ENCODE measurements at places on chromosomes 2 and 18. TPM values are rescaled to one million over a fixed set of nuclear protein-coding genes. Genes with fewer than 3 reads are reported as not detected.

The IL36G gene
- total RNA-seq, result not detected

The SPP2 gene
- total RNA-seq, result not detected

The FEV gene
- total RNA-seq, result not detected

The HNRNPLL gene
- total RNA-seq, result 69.3 TPM

The PARD3B gene
- total RNA-seq, result 4.9 TPM

The CDH19 gene
- not detected for total RNA-seq

The KLHL30 gene
- 0.08 TPM for total RNA-seq

The TRABD2A gene
- 18.6 TPM for total RNA-seq

The STAM2 gene
- total RNA-seq, result 9.4 TPM

The EFEMP1 gene
- total RNA-seq, result 14.0 TPM

The KCNG3 gene
- total RNA-seq, result 21.3 TPM

The STEAP3 gene
- total RNA-seq, result 22.2 TPM

The ODC1 gene
- total RNA-seq, result 76.7 TPM

The KYNU gene
- 0.13 TPM for total RNA-seq

GRCh38 chr2:38462121-38462661 lies 85.1 kb upstream of the ATL2 start:
- H3K27ac ChIP-seq, result no peak overlapping the region
- H3K4me3 ChIP-seq, result no peak overlapping the region
- no peaks in the 10 kb centered on the region for H3K27me3 ChIP-seq
- no peaks in the 10 kb centered on the region for H3K36me3 ChIP-seq
- no peaks in the 10 kb centered on the region for H3K4me1 ChIP-seq
- no peak for DNase-seq

- no peak overlapping the region for H3K27ac ChIP-seq
- DNase-seq, result no peak
- H3K36me3 ChIP-seq, result peaks cover 40% of the 10 kb centered on the region
- peaks cover 2% of the 10 kb centered on the region for H3K4me1 ChIP-seq
Observed at GRCh38 chr18:47870605-47871004, 59.9 kb downstream of the SMAD2 start.

DNA sequence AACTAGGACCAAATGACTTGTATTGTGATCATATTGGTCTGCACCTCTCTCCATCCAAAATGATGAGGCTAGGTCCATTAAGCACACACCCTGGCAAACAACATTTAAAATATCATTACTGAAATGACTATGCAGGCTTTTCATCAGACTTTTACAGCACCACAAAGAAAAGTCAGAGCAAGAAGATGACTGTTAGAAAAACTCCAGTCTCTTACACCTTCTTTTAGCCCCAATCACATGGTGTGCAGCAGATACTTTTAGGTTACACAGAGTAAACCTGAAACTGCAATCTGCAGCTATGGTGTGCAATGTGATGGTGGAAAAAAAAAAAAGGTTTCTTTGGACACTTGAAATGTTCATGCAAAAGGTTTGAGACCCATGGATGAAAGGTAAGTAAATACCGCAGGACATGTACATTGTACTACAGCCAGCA lies 5.4 kb upstream of the POLI start:
- no peaks in the 10 kb centered on the region for H3K36me3 ChIP-seq
- no peak overlapping the region for H3K27ac ChIP-seq
- no peaks in the 10 kb centered on the region for H3K4me1 ChIP-seq
- H3K4me3 ChIP-seq, result no peak overlapping the region
- no peaks in the 10 kb centered on the region for H3K27me3 ChIP-seq
- no peak for DNase-seq

GRCh38 chr18:13502585-13502984 lies 223.8 kb downstream of the FAM210A start:
- peaks cover 10% of the 10 kb centered on the region for H3K4me1 ChIP-seq
- H3K4me3 ChIP-seq, result no peak overlapping the region
- no peaks in the 10 kb centered on the region for H3K36me3 ChIP-seq
- no peak overlapping the region for H3K27ac ChIP-seq

DNA sequence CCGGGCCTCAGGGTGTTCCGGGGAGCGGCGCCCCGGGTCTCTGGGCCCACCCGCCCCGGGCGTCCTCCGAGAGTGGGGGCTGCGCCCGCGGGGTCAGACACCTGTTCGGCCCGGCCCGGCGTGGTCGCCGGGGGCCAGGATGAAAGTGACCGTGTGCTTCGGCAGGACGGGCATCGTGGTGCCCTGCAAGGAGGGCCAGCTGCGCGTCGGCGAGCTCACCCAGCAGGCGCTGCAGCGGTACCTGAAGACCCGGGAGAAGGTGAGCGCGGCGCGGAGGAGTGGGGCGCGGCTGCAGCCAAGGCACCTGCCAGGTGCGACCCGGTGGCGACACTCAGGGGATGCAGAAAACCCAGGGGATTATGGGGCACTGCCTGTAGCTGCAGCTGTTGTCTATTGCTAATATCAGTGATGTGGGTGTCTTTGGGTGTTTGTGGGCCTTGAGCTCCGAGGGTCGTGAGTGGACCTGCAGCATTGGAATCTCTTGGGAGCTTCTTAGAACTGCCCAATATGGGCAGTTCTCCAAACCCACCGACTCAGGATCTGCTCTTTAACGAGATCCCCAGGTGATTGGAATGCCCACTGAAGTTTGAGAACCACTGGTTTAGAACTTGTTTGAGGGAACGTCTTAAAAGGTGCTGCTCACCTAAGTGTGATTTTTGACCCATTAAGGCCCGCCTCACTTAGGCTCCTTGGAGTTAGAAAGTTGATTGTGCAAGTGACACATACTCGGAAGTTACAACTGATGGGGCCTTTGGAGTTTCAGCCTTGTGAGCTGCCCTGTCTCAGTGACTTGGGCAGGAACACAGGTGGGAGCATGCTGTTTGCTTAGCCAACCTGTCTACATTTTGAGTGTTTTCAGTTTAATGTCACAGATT lies 823 bp downstream of the PARD3B start:
- DNase-seq, result no peak
- no peaks in the 10 kb centered on the region for H3K36me3 ChIP-seq
- H3K27ac ChIP-seq, result no peak overlapping the region
- peaks cover 6% of the 10 kb centered on the region for H3K4me1 ChIP-seq

DNA sequence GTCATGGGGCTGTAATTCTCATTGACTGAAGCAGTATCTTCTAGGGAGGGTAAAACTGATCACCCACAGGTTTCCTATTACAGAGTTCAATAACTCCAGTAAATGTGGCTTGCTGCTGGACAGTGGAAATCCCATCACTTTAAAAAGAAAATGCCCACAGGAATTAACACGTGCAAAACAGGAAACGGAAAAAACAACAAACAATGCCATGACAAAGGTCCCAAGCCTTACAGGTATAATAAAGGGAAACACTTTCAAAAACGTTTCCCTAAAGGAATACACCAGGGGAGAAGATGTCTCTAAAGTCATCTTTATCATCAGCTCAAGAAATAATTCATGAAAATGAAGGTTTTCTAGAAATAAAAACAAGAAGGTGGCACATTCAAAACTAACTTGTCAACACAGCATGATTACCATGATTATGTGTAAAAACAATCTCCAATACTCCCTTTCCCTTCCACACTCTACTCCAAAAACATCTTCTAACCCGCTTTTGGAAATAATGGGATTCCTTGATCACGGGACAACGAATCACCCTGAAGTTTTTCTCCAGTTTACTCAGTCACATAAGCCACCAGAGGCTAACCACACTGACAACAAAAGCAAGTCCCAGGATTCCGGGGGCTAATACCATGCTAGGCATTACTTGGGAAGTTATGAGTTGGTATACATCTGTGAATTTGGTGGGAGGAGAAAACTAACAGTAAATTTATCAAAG lies 167.9 kb downstream of the TCF4 start:
- no peak overlapping the region for H3K4me3 ChIP-seq
- peaks cover 9% of the 10 kb centered on the region for H3K4me1 ChIP-seq
- H3K27me3 ChIP-seq, result no peaks in the 10 kb centered on the region
- H3K36me3 ChIP-seq, result no peaks in the 10 kb centered on the region
- no peak for DNase-seq

- H3K27ac ChIP-seq, result no peak overlapping the region
- no peak overlapping the region for H3K4me3 ChIP-seq
- no peak for DNase-seq
Observed at GRCh38 chr18:61731693-61732376, 161.0 kb downstream of the RNF152 start.

- H3K27ac ChIP-seq, result no peak overlapping the region
- no peaks in the 10 kb centered on the region for H3K4me1 ChIP-seq
- no peak for DNase-seq
- no peaks in the 10 kb centered on the region for H3K36me3 ChIP-seq
- H3K4me3 ChIP-seq, result no peak overlapping the region
Observed at GRCh38 chr2:228782281-228782680, 488.8 kb downstream of the PID1 start.

DNA sequence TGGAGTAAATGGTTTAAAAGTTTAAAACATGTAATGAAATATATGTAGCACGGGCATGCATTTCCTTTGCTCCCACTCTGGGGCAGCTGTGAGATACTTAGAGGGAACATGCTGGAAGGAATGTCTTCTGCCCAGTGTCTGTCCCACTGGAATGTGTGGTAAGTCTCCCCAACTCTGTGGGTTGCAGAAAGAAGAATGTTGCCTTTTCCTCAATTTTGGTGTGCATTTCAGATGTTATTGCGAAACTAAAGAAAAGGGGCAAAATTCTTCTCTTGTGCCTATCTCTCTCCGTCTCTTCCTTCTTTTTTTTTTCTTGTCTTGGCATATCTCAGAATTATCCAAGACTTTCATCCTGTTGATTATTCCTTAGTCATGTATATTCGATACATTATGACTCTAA lies 201.1 kb downstream of the SH3RF3 start:
- no peaks in the 10 kb centered on the region for H3K36me3 ChIP-seq
- no peak overlapping the region for H3K27ac ChIP-seq
- no peak overlapping the region for H3K4me3 ChIP-seq
- H3K27me3 ChIP-seq, result no peaks in the 10 kb centered on the region
- DNase-seq, result no peak

GRCh38 chr2:141195087-141195486 lies 935.7 kb downstream of the LRP1B start:
- no peaks in the 10 kb centered on the region for H3K36me3 ChIP-seq
- H3K27ac ChIP-seq, result no peak overlapping the region
- no peaks in the 10 kb centered on the region for H3K27me3 ChIP-seq
- DNase-seq, result no peak
- no peak overlapping the region for H3K4me3 ChIP-seq

GRCh38 chr2:67840460-67841068 lies 222.2 kb downstream of the C1D start:
- no peak overlapping the region for H3K27ac ChIP-seq
- H3K36me3 ChIP-seq, result no peaks in the 10 kb centered on the region
- no peaks in the 10 kb centered on the region for H3K27me3 ChIP-seq

DNA sequence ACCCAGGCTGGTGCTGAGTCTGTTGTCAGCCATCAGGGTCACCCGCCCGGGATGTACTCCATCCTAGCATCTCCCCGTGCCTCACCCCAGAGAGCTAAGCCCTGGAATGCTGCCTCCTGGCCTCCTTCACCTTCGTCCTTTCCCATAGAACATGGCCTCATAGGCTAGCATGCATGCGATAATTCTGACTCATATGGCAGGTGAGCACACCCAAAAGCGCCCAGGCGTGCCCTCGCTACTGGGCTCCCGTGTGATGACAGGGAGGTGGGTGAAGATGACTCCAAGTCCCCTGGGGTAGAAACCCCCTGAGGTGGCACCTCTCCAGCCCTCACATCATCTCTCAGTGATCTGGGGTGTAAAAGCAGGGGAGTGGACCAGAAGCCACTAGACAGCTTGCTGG lies 7.3 kb downstream of the SPR start:
- H3K4me1 ChIP-seq, result peaks cover 5% of the 10 kb centered on the region
- H3K4me3 ChIP-seq, result no peak overlapping the region
- peaks cover 28% of the 10 kb centered on the region for H3K27me3 ChIP-seq
- no peak for DNase-seq
- no peaks in the 10 kb centered on the region for H3K36me3 ChIP-seq

DNA sequence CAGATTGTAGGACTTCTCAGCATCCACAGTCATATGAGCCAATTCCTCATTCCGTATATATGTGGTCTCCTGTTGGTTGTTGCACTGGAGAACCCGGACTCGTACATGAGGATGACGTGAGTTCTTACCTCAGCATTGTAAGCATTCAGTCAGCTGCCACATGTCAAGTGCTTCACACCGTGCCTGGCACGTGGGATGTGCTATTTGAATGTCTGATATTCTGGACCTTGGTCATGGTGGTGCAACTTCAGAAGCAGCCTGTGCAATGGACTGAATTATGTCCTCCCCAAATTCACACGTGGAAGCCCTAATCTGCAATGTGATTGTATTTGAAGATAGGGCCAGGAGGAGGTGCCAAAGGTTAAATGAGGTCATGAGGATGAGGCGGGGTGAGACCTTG lies 32.1 kb downstream of the PTGR3 start:
- H3K4me1 ChIP-seq, result no peaks in the 10 kb centered on the region
- H3K27me3 ChIP-seq, result no peaks in the 10 kb centered on the region
- no peaks in the 10 kb centered on the region for H3K36me3 ChIP-seq
- no peak for DNase-seq
- H3K27ac ChIP-seq, result no peak overlapping the region

DNA sequence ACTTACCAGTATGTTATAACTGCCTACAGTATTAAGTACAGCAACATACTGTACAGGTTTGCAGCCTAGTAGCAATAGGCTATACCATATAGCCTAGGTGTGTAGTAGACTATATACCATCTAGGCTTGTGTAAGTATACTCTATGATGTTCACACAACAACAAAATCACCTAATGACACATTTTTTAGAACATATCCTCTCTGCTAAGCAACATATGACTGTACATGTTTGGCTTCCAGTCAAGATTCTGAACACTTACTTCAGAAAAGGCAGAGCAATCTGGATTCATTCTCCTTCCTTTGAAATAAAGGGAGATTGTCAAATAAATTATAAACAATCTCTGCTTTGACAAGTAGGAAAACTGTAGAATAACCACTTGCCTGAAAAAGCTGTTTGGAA lies 81.8 kb downstream of the EXOC6B start:
- no peaks in the 10 kb centered on the region for H3K27me3 ChIP-seq
- no peaks in the 10 kb centered on the region for H3K4me1 ChIP-seq
- DNase-seq, result no peak

GRCh38 chr2:180110469-180110868 lies 103.4 kb upstream of the CWC22 start:
- no peaks in the 10 kb centered on the region for H3K27me3 ChIP-seq
- H3K36me3 ChIP-seq, result no peaks in the 10 kb centered on the region
- H3K4me3 ChIP-seq, result no peak overlapping the region

DNA sequence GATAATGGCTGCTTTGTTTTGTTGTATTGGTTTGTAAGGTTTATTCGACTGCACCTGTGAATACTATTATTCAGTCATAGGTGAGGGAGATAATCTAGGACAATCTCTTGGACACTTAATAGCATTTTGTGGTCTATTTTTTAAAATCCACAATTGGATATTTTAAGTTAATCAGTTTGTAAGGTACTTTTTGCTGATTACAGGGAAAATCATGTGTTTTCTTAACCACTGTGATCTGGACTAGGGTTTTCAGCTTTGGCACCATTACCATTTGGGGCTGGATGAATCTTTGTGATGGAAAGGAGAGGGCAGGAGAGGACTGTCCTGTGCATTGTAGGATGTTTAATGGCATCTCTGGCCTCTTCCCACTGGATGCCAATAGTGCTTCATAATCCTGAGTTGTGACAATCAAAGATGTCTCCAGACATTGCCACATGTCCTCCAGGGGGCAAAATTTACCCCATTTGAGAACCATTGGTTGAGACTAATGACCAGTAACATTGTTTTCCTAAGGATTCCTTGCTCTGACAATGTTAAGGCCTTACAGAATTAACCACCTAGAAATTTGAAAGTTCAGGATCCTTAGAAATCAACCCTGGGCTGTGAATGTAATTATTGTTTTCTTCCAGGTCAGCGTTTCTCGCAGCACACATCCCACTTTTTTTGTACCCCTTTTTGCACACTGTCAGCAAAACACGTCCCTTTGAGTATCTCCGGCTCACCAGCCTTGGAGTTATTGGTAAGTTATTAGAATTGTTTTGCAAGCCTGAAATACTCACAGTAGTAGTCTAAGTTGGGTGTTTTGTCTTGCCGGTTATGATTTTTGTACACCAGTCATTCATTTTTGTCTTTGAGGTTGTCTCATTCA lies 15.6 kb downstream of the CNOT9 start:
- no peaks in the 10 kb centered on the region for H3K27me3 ChIP-seq
- H3K27ac ChIP-seq, result no peak overlapping the region
- H3K36me3 ChIP-seq, result peaks cover 76% of the 10 kb centered on the region
